ENCODE measurements at places on chromosomes 7 and 10. TPM values are rescaled to one million over a fixed set of nuclear protein-coding genes. Genes with fewer than 3 reads are reported as not detected.

DNA sequence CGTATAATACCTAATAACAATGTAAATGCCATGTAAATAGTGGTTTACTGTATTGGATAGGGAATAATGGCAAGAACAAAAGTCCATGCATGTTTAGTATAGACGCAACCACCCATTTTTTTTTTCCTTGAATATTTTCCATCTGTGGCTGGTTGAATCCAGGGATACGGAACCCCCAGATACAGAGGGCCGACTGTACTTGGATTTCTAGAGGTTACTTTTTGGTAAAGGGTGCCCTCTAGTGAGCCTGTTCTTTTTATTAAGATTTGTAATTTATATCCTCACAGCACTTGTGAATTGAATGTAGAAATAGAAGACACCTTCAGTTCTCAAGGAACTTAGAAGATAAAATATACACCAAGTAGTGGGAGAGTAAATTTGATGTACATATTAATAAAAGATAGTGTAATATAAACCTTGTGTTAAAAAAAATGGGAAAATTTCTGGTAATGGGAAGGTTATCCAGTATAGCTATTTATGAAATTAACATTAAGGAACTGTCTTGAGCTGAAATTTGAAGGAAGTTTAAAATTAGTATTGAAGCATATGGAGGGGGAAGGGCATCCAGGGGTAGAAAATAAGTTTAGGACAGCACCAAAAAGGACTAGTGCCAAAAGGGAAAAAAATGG lies 32.0 kb downstream of the EXOC6 start:
- DNase-seq, result no peak

GRCh38 chr10:77110757-77111156 lies 526.9 kb downstream of the KCNMA1 start:
- no peak for DNase-seq

DNA sequence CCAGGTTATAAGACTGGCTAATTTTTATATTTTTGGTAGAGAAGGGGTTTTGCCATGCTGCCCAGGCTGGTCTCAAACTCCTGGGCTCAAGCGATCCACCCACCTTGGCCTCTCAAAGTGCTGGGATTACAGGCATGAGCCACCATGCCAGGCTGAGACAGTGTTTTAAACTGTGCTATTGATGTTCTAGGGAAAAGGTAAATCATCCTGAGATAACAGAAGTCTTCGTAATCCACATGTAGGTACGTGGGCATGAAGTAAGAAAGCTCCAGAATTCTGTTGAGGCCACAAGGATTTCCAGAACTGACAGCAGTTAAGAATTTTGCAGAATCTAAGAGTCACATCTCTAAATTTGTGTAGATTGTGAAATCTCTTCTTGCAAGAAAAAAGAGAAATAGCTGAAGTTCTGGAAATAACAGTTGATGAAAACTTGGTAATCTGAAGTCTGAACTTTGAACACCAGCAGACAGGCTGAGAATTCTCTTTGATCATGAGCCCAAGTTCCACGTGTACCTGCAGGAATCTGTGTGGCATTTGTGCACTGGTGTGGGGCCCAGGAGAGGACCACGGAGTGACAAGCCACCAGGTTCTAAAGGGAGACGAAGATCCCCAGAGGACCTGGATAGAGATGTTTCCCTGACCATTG lies 24.6 kb downstream of the C7orf33 start:
- no peak for DNase-seq

DNA sequence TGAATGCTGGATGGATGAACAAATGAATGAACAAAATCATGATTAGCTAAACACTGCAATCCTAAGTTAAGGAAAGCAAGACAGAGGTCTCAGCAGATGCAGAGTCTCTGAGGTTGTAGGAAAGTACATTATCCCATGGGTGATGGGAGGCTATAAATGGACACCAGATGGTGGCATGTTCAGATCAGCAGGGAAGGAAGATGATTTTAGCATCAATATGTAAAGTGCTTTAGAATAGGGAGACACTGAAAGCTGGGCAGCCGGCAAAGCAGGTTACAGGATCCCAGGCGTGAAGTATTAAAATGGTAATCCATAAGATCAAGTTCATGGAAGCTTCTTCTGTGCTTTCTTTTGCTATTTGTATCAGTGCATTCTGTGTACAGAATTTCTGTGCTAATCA lies 7.9 kb upstream of the RAPGEF5 start:
- no peak for DNase-seq

The CTAGE6 gene
- polyA plus RNA-seq, result not detected

Measured in heart left ventricle (tissue), 16 donors.